Nucleus accumbens (tissue), 56 donors: ENCODE measurements at places on chromosomes 7 and 10.

- DNase-seq = no peak
These were observed 220.1 kb upstream of the RNF32 start for GRCh38 chr7:156420496-156420895.

GRCh38 chr7:129244220-129244619 lies 19.4 kb downstream of the AHCYL2 start:
- no peak for DNase-seq

DNA sequence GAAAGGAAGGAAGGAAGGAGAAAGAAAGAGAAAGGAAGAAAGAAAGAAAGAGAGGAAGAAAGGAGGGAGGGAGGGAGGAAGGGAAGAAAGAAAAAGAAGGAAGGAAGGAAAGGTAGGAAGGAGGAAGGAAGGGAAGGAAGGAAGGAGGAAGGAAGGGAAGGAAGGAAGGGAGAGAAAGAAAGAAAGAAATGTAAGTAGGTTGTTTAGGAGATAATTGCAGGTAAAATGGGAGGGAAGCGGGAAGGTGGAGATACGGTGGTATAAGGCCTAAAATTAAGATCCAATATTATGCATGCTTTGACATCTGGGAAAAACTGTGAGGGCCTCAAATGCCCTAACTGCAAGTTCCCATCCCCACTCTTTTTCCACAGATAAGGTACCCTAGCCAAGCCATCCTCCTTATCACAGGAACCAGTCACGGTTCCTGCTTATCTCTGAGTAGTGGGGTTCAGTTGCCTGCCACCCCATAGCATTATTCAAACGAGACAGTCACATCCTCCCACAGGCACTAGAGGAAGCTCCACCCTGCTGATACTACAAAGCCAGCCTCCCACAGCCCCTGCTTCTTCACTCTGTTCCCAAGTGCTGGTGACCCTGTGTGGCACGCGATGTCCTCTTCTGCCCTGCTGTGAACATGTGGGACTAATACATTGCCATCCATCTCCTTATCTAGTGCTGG lies 28.7 kb downstream of the ST8SIA6 start:
- no peak for DNase-seq

GRCh38 chr7:149286811-149287400 lies 24.9 kb downstream of the ZNF783 start:
- no peak for DNase-seq

GRCh38 chr10:12400266-12400931 lies 51.1 kb downstream of the CAMK1D start:
- no peak for DNase-seq

GRCh38 chr10:124174071-124174566 lies 80.7 kb upstream of the CHST15 start:
- DNase-seq = no peak

DNA sequence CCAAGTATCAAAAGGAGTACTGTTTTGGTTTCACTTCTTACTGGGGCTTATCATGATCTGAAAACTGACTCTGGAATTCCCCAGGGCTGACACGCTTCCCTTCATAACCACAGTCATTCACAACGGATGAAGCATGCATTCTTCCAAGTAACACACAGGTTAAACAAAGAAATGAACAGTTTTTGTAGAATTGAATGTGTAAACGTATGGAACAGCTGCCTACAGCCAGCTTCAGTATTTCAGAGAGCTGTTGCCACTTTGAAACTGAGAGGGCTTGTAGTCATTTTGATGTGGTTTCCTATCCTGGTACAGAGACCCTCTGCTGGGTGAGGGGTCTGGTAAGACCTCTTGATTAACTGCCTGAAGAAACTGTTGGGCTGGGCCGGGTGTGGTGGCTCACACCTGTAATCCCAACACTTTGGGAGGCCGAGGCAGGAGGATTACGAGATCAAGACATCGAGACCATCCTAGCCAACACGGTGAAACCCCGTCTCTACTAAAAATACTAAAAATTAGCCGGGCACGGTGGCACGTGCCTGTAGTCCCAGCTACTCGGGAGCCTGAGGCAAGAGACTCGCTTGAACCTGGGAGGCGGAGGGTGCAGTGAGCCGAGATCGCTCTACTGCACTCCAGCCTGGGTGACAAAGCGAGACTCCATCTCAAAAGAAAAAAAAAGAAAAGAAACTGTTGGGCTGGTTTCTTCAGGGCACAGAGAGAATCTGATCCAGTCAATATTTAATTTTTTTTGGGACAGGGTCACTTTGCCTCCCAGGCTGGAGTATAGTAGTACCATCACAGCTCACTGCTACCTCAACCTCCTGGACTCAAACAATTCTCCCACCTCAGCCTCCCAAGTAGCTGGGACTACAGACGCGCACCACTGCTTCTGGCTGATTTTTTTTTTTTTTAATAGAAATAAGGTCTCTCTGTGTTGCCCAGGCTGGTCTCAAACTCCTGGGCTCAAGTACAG lies 4.7 kb downstream of the NFE2L3 start:
- no peak for DNase-seq

DNA sequence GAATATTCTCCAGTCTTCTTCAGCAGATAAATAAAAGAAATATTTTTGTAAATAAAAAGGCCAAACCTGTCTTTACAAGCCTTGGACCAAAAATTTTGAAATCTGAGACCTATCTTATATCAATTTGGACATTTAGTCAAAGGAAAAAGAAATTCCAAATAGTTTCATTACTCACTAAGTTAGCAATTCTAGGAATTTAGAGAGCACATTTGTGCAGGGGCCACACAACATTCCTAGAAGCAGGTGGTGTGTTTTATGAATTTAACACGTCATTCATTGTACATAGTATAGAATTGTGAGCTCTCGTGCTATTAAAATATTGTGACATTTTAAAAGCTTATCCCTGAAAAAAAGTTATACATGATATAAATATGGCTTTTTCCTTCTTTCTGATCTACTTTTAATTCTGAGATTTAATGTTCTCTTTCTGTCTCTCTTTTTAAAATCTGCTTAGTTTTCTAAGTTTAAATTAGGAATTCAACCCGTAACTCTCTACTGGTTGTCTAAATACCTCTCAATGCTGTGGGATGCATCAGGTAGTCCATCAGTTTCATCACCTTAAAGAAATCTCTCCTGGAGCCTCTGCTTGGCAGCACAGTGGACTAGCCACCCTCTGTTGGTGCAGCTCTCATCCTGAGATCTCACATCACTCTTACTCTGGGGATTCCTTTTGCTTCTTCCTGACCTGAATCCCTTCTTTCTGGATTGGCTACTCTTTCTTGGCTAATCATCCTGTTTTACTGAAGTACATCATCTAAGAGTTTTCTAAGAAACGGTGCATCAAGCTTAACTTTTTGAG lies 124.5 kb downstream of the SEMA3E start:
- DNase-seq = no peak
